A172 (cell line): ENCODE measurements at places on chromosomes 16 and 17. TPM values are rescaled to one million over a fixed set of nuclear protein-coding genes. Genes with fewer than 3 reads are reported as not detected.

DNA sequence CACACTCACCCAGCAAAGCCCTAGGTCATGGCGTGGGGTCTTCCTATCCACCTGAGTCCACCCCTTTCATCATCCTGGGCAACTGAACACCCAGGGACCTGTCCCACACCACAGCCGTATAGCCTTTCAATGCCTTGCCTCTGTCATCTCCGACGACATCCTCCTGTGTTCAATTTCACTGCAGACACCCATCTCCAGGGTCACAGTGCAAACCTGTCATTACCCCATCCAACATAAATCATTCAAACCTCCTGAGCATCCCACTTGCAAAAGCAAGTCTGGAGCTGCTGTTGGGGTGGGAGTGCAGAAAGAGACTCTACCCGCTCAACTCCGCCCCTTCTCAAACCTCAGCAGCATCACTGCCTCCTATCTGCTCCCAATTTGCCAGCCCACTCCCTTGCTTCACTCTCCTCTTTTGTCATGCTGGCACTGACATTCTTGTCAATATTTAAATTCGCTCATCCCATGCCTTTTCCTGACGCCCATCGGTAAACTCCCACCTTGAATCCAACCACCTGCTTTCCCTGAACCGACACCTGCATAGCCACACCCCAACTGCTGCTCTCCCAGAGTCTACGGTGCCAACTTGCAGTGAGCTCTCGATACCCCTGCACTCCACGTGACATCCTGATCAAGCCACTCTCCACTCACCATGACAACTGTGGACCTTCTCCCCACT is 37.0 kb downstream of the MARF1 start:
- DNase-seq = no peak

DNA sequence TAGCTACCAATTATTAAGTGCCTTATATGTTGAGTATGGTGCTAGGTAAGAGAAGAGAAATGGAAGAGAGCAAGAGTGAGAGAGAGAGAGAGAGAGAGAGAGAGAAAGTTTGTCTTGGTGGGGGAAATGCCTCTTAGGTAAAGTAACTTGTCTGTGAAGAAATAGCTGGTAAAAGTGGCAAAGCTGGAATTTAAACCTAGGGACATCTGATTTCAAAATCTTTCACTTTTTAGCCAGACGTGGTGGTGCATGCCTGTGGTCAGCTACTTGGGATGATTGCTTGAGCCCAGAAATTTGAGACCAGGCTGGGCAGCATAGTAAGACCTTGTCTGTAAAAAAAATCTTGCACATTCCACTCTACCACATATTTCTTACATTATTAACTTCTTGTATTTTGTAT is 23.0 kb upstream of the CDR2 start:
- peak; percentile 66 for DNase-seq

DNA sequence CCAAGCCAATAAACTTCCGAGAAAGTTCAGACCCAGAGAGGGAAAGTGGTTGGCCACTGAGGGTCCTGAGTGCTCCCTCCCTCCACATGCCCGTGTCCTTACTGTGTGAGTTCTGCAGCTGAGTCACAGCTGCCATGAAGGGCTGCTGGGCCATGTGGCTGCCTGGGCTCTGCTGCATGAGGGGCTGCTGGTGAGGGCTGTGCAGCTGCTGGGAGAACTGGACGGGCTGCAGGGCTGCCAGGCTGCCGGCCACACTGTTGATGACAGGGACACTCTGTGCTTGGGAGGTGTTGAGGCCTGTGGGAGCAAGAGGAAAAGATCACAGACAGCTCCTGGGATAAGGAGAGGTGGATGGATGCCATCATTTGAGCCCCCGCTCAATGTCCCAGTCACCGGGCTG is 44.0 kb downstream of the HNF1B start:
- DNase-seq = no peak

GRCh38 chr17:55588446-55589242 is 77.4 kb upstream of the SMIM36 start:
- no peak for DNase-seq

DNA sequence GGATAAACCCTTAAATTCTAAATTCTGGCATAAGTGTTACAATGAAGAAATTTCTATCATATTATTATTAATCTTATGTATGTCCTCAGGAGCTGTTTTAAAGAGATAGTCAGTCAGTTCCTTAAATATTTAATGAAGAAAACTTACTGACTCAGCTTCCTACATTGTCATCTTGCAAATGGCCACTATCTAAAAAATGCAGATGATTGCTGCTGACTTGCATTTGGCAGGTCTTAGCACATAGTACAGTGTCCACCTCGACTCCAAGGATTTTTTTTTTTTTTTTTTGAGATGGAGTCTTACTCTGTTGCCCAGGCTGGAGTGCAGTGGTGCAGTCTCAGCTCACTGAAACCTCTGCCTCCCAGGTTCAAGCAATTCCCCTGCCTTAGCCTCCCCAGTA is 55.1 kb upstream of the CORO6 start:
- DNase-seq = no peak

GRCh38 chr17:35523296-35523695 is 14.2 kb downstream of the SLFN12L start:
- no peak for DNase-seq

Gene SLC38A8
- total RNA-seq = not detected in 2 replicates

DNA sequence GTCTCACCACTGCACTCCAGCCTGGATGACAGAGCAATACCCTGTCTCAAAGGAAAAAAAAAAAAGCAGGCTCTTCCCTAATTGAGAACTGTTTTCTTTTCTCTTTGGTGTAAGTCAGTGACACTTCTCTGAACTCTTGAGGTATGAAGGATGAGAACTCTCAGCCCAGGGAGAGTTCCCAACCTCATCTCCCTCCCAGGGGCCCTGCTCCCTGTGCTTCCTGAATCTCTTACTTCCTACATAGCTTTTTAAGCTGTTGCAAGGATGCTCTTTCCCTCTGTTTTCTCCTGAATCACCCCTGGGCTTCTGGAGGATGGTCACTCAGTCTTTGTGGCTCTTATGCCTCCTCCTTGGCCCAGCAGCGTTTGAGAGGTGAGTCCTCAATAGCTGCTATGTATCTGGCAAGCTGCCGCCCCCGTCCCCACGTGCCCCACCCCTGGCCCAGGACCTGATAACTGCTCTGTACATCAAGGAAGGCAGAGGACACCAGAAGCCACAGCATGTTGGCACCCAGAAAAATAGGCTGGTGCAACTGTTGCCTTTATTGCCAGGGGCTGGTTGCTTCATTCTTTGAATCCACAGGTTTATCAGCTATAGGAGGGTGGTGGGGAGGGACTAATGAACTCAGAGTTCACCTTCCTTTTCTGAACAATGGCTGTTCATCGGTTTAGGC is 24.0 kb downstream of the IGF2BP1 start:
- no peak for DNase-seq

DNA sequence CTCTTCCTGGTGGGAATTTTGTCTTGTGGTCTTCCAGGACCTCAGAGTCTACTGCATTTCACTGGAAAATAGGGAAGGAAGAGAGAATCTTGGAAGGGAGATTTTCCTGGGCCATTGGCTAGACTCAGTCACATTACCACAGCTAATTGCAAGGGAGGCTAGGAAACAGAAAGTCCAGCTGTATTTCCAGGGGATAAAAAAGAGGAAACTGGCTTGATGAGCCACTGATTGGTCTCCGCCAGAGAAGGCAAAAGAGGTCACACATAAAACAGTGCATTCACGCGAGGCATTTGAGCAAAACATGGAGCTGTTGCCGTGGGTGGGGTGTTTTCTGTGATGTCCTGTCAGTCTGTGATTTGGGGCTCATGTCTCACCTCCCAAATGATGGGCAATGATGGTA is 345.3 kb downstream of the FOXL1 start:
- no peak for DNase-seq

- no peak for DNase-seq
Measured at GRCh38 chr16:3295783-3296182, 9.4 kb downstream of the TIGD7 start.

DNA sequence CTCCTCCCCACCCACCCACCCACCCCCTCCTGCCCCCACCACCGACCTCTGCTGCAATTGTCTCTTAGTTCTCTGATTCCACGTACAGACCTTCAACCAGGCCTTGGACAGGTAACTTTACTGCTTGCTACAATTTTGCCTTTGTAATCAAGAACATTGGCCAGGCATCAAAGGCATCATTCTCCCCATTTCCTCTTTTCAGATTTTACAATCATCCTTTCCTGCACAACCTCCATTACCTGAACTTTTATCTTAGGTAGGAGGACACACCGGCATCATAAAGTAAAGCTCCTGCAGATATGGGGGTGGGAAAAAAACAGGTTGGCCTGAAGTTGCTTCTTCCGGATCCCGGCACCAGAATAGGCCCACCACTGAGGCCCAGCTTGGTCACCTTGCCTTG is 25.7 kb upstream of the SUPT4H1 start:
- DNase-seq = no peak
